ENCODE measurements at places on chromosomes 6 and 20.

DNA sequence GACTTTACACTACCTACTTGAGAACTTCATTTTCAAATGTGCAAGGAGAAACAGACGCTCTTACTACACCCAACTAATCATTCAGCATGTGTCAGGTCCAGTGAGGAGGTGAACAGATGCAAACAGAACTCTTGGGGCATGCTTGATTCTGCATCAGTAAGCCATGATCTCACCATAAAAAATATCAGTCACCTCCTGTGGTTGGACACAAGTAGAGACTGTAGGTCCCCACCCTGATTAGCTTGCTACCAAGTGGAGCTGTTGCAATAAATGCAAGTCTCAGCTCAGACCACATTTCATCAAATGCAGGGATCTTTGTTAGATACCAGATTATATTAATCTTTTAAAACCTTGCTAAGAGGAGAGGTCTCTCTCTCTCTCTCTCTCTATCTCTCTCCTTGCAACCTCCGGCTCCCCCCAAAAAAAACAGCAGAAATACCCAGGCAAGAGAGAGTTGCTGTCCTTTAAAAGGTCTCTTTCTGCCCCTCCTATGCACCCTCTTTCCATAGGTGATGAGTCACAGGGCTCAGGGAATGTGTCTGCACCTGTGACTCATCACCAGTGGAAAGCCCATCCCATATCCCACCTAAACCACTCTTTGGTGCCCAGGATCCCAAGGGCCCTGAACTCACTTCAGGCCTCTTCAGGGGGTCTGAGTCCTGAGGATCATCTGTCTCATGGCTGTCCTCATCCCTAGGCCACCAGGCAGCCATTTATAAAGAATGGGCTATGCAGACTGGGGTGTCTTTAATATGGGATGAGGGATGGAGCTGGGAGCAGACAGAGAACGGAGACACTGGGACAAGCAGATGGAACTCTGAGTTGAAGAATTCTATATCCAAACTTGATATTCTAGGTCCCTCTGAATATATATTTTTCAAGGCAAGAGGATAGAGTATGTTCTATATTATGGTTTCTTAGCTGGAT lies 154.5 kb downstream of the QRSL1 start:
- H3K36me3 ChIP-seq, result no peaks in the 10 kb centered on the region
- H3K4me1 ChIP-seq, result no peaks in the 10 kb centered on the region
- no peak overlapping the region for H3K4me3 ChIP-seq
- peaks cover 8% of the 10 kb centered on the region for H3K27me3 ChIP-seq

DNA sequence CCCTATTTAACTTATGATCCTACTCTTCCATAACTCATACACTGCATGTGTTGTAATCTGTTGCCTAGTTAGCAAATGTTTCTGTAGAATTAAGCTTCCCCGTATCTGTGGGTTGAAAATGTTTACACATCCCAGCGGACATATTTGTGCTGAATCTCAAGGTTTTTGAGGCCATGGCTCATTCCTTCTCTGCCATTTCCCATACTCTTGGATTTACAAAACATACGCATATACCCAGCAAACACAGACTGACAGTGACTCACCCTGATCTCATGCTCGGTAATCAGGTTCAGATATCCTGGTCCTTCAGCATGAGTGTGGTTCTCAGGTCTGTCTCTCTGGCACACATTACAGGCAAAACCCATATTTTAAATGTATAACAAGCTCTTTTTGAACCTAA lies 58.7 kb downstream of the AGPAT4 start:
- H3K27ac ChIP-seq, result peak overlapping the region; percentile 98
- peaks cover 16% of the 10 kb centered on the region for H3K4me1 ChIP-seq
- H3K36me3 ChIP-seq, result no peaks in the 10 kb centered on the region
- H3K27me3 ChIP-seq, result no peaks in the 10 kb centered on the region

DNA sequence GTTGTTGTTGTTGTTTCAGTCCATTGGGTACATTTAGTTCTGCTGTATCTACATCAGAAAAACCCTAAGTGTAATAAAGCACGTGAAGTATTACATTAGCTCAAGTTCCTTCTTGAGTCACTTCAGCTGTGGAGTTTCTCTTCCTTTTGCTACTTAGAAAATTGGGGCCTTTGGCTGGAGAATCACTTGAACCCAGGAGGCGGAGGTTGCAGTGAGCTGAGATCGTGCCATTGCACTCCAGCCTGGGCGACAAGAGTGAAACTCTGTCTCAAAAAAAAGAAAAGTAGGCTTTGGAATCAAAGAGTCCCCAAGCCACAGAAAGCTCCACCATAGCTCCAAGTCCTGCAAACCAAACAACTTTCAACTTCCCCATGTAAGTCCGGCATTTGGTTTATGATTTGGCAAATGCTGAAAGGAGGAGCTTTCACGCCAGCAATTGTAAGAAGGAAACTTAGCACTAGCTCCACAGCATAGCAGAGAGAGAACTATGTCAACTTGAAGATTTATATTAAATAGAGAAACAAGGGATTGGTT lies 56.5 kb upstream of the RNF144B start:
- H3K4me3 ChIP-seq, result no peak overlapping the region
- no peak for DNase-seq
- no peaks in the 10 kb centered on the region for H3K4me1 ChIP-seq
- no peaks in the 10 kb centered on the region for H3K27me3 ChIP-seq

GRCh38 chr6:114714836-114715507 lies 372.1 kb upstream of the HS3ST5 start:
- H3K27ac ChIP-seq, result no peak overlapping the region
- H3K36me3 ChIP-seq, result no peaks in the 10 kb centered on the region
- no peak overlapping the region for H3K4me3 ChIP-seq
- DNase-seq, result no peak

GRCh38 chr20:63098195-63098810 lies 91.5 kb upstream of the BHLHE23 start:
- no peak overlapping the region for H3K27ac ChIP-seq
- peaks cover 12% of the 10 kb centered on the region for H3K27me3 ChIP-seq
- DNase-seq, result no peak
- no peaks in the 10 kb centered on the region for H3K4me1 ChIP-seq
- H3K36me3 ChIP-seq, result no peaks in the 10 kb centered on the region

GRCh38 chr6:89585154-89585553 lies 53.4 kb downstream of the LYRM2 start:
- no peaks in the 10 kb centered on the region for H3K4me1 ChIP-seq
- H3K4me3 ChIP-seq, result no peak overlapping the region
- no peaks in the 10 kb centered on the region for H3K36me3 ChIP-seq
- peak; percentile 14 for DNase-seq
- no peaks in the 10 kb centered on the region for H3K27me3 ChIP-seq

DNA sequence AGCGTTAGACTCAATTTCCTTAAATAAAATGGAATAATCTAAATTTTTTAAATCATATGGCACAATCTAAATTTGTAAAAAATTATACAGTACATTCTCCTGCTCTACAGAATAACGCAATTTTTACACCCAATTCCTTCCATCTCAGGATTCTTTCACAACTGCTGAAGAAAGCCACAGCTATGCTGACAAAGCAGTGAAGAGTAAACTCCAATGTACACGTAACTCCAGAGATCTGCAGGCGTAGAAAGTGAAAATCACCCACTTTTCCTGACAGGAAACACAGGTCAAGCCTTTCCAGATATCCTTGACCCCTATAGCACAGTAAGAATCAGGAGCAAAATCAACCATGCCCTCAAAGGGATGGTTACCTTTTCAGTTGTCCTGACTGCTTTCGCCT lies 27.4 kb downstream of the EPHA7 start:
- no peaks in the 10 kb centered on the region for H3K4me1 ChIP-seq
- no peak for DNase-seq
- H3K36me3 ChIP-seq, result no peaks in the 10 kb centered on the region
- no peaks in the 10 kb centered on the region for H3K27me3 ChIP-seq

DNA sequence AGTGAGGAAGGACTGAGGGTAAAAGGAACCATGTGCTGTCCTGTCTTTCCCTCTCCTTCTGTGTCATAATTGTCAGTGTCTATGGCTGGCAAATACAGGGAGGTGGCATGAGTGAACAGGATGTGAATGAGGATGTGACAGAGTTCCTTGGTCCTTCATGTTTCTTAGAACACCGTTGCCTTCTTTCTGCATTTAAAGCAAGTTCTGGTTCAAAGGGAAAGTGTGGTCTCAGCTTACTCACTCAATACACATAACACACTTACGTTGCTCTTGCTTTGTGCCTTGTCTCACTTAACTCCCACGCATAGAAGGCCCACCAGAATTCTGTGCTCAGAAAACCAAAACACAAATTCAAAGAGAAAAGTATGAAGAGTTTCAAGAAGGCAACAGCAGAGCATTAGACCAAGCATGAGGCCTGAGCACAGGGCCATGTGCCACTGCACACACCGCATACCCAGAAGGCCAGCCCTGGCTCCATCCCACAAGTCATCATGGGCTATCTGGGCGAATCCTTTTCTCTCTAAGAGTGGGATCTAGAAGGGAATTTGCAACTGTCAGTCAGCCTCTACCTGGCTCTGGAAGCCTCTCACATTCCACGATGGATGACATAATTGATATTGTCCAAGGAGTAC lies 38.9 kb upstream of the SAYSD1 start:
- H3K27ac ChIP-seq, result no peak overlapping the region
- no peak overlapping the region for H3K4me3 ChIP-seq
- no peak for DNase-seq
- peaks cover 4% of the 10 kb centered on the region for H3K27me3 ChIP-seq
- H3K36me3 ChIP-seq, result no peaks in the 10 kb centered on the region
- no peaks in the 10 kb centered on the region for H3K4me1 ChIP-seq

DNA sequence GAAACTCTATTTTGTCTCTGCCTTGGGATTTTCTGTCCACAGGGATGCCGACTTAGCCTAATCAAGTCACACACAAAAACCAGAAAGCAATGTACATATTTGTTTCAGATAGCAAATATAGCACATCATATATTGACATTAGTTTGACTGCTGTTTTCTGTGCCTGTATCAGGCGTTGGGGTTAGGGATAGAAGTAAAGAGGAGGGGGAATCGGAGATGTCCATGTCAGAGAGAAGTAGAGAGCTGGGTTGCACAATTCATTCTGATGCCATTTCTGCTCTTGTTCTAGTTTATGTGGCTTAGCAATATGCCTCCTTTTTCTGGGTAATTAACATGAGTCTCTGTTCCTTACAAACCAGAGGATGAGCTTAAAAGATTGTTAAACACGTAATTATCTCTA lies 14.7 kb upstream of the IPCEF1 start:
- no peaks in the 10 kb centered on the region for H3K36me3 ChIP-seq
- DNase-seq, result no peak
- H3K27ac ChIP-seq, result no peak overlapping the region
- H3K4me3 ChIP-seq, result no peak overlapping the region

GRCh38 chr6:5729813-5730517 lies 276.8 kb downstream of the NRN1 start:
- no peaks in the 10 kb centered on the region for H3K27me3 ChIP-seq
- DNase-seq, result no peak
- no peak overlapping the region for H3K27ac ChIP-seq
- no peaks in the 10 kb centered on the region for H3K36me3 ChIP-seq
- H3K4me3 ChIP-seq, result no peak overlapping the region

GRCh38 chr6:95636552-95637431 lies 59.5 kb downstream of the MANEA start:
- DNase-seq, result no peak
- no peaks in the 10 kb centered on the region for H3K36me3 ChIP-seq
- H3K27me3 ChIP-seq, result no peaks in the 10 kb centered on the region

- H3K4me1 ChIP-seq, result no peaks in the 10 kb centered on the region
- H3K27me3 ChIP-seq, result no peaks in the 10 kb centered on the region
- H3K4me3 ChIP-seq, result no peak overlapping the region
- no peaks in the 10 kb centered on the region for H3K36me3 ChIP-seq
Measured at GRCh38 chr6:93992976-93993375, 573.6 kb upstream of the EPHA7 start.

DNA sequence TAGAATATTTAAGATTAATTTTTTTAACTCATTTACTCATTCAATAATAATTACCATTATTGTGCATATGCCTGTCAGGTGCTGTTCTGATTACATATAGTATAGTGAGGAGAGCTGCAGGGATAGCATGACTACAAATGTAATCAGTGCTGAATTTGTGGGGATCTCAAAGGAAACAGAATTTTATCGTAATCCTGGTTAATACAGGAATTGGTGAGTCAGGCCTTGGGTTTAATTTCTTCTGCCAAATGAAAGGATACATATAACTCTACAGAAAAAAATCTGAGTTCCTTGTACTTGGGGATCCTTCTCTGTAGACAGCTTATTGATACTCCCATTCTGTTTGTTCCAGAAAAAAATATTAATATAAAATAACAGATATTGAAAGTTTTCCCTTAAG lies 297.2 kb downstream of the GJA1 start:
- H3K27me3 ChIP-seq, result no peaks in the 10 kb centered on the region
- no peak for DNase-seq
- H3K27ac ChIP-seq, result no peak overlapping the region
- no peaks in the 10 kb centered on the region for H3K4me1 ChIP-seq
- H3K4me3 ChIP-seq, result no peak overlapping the region

DNA sequence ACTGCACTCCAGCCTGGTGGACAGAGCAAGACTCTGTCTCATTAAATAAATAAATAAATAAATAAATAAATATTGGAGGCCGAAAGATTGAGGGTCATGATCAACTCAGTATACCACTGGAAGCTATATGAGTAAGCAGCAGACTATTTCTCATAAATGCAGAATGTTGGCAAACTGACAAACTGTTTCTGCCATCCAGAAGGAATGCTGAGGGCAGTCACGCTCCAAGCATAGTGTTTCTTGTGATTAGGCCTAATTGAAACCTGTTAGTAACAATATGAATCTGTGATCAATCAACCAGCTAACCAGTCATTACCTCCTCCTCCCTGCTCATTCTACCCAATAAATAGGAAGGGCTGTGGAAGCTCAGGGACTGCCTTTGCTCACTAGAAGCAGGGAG lies 15.2 kb upstream of the KCNK15 start:
- DNase-seq, result peak; percentile 94
- H3K27ac ChIP-seq, result peak overlapping the region; percentile 68
- H3K4me3 ChIP-seq, result no peak overlapping the region
- peaks cover 41% of the 10 kb centered on the region for H3K4me1 ChIP-seq
- H3K27me3 ChIP-seq, result no peaks in the 10 kb centered on the region

GRCh38 chr6:79066330-79066729 lies 11.7 kb downstream of the PHIP start:
- DNase-seq, result no peak
- H3K27me3 ChIP-seq, result no peaks in the 10 kb centered on the region
- no peak overlapping the region for H3K4me3 ChIP-seq
- 0 out of 2 replicates have a peak, but pooled peaks cover 5% of the 10 kb centered on the region for H3K36me3 ChIP-seq
- H3K4me1 ChIP-seq, result no peaks in the 10 kb centered on the region

GRCh38 chr20:44728801-44729443 lies 13.8 kb downstream of the CCN5 start:
- H3K36me3 ChIP-seq, result no peaks in the 10 kb centered on the region
- no peaks in the 10 kb centered on the region for H3K27me3 ChIP-seq
- DNase-seq, result peak; percentile 93
- H3K4me1 ChIP-seq, result peaks cover 30% of the 10 kb centered on the region

GRCh38 chr6:27867051-27867944 lies 44.9 kb downstream of the OR2B2 start:
- H3K4me1 ChIP-seq, result peaks cover 7% of the 10 kb centered on the region
- H3K27me3 ChIP-seq, result no peaks in the 10 kb centered on the region
- DNase-seq, result peak; percentile 85
- peak overlapping the region; percentile 85 for H3K4me3 ChIP-seq
- no peaks in the 10 kb centered on the region for H3K36me3 ChIP-seq

DNA sequence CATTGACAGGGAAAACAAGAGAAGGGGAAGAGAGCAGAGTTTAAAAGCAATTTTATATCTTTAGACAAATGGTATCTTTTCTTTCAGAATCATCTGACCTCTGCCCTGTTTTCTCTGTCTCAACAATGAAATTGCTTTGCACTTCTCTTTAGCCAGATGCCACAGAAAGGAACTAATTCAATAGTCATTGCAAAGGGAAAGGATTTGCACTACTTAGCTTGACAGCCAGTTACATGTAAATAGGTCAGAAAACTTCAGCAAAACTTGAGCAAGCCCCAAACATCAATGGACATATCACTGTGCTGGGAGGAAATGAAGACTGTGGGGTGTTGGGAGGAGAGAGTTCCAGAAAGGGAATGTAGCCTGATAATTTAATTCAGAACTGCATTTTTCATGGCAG lies 181.3 kb upstream of the FAM83B start:
- no peak overlapping the region for H3K27ac ChIP-seq
- no peak for DNase-seq
- H3K4me1 ChIP-seq, result no peaks in the 10 kb centered on the region
